ENCODE measurements at places on chromosomes 4 and X.

DNA sequence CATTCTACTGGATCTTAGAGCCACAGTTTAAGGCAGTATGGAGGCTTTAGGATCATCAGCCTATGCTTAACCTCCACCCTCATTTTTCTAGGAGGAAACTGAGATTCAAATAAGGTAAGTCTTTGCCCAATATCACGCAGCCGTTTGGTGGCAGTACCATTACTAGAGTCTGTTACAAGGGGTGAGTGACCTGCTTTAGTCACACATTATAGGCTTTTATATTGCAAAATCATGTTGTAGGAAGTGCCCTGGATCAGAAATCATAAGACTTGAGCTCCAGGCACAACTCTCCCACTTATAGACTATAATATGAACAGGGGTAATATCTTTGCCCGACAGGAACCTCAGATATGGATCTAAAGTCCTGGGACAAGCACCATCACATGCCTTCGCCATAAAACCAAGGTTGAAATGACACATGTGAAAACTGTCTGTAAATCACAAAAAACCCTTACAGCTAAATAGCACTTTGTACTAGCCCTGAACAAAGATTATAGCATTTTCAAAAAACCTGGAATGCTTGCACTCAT, 19.2 kb downstream of the HPSE start:
- DNase-seq = no peak

GRCh38 chr4:70737006-70737405, 15.2 kb downstream of the RUFY3 start:
- DNase-seq = no peak

- DNase-seq = no peak
These were observed 24.7 kb upstream of the FRAS1 start for GRCh38 chr4:78032446-78032845.

DNA sequence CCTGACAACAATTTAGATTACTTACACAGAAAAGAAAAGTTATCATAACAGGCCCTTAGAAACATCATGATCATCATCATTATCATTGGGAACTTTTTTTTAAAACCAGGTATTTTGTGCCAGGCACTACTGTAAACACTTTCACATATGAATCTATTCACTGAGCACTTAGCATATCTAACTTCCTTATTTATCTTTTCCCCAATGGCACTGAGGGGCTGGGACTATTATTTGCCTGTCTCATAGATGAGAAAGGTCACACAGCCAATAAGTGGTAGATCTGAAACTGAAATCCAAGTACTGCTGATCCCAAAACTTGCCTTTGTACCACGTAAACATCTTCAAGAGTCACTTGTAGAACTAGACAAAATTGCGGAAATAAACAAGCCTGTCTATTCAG, 184.2 kb upstream of the RBPJ start:
- no peak for DNase-seq

GRCh38 chr4:11223311-11223710, 205.4 kb downstream of the HS3ST1 start:
- no peak for DNase-seq

GRCh38 chr4:6480534-6481088, 8.2 kb upstream of the PPP2R2C start:
- no peak for DNase-seq

- no peak for DNase-seq
These were observed 77.8 kb downstream of the HOPX start for GRCh38 chr4:56603297-56603696.

GRCh38 chrX:149569770-149570169, 17.5 kb downstream of the MAGEA9B start:
- no peak for DNase-seq

DNA sequence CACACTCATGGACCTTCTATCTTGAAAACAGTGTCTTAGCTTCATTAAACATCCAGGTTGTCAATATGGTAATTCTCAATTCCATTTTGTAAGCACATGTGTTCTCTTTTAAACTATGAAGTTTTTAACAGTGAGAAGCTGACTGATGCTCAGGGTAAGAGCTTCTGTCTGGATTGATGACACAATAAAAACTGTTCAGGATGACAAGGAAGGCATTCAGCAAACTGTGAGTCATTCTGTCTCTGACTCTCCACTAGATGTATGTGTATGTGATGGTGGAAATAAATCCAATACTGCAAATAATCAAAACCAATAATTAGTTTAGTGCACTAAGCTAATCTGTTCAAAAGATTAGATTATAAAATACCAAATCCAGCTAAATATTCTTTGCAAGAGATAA, 115.3 kb upstream of the ARX start:
- DNase-seq = no peak

All from left cardiac atrium (tissue), 4 donors.